ENCODE measurements at places on chromosomes 13 and 19.

DNA sequence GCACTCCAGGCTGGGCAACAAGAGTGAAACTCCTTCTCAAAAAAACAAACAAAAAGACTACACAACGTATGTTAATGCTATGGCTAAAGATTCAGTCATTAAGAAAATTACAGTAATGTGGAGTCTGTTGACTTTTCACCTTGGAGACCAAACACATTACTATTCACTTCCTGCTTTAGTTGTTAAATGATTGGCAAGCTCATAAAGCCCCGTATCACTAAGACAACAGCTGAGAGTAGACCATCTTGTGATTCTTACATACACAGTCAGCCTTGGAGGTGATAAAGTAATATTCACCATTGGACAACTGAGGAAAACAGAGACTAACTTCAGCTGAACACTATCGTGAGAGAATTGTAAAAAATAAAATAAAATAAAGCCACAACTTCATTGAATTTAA, 86.5 kb downstream of the KCTD12 start:
- no peaks in the 10 kb centered on the region for H3K4me1 ChIP-seq
- no peaks in the 10 kb centered on the region for H3K36me3 ChIP-seq
- no peak overlapping the region for H3K27ac ChIP-seq
- H3K4me3 ChIP-seq = no peak overlapping the region
- H3K27me3 ChIP-seq = no peaks in the 10 kb centered on the region
- no peak for DNase-seq

- no peak overlapping the region for H3K27ac ChIP-seq
- H3K36me3 ChIP-seq = no peaks in the 10 kb centered on the region
- H3K4me1 ChIP-seq = peaks cover 12% of the 10 kb centered on the region
- no peaks in the 10 kb centered on the region for H3K27me3 ChIP-seq
These were observed 525.3 kb downstream of the DIAPH3 start for GRCh38 chr13:59638404-59638803.

DNA sequence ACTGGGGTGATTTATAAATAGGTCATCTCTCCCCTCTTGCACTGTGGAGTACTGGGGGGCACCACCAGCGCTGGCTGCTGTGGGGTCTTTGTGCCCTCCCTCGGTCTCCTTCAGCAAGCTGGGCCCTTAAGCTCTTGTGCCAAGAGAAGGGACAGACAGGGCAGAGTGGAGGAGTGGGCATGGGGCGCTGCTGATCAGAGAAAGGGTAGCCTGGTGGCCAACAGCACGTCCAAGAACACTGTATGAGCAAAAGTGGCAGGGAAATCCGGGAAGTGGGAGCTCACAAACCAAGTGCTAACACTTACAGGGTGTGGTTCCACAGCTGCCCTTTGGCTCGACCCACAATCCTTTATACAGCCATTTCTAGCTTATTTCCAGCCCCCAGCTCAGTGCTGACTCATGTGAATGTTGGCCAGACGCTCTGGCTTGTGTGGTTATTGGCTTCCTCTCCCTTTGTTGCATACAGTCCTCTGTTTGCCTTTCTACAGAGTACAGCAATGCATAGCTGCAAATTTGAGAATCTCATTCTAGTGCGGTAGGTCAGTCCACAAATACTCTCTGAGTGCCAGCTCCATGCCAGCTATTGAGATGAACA, 298.8 kb downstream of the SHISA2 start:
- no peaks in the 10 kb centered on the region for H3K4me1 ChIP-seq
- peaks cover 30% of the 10 kb centered on the region for H3K27me3 ChIP-seq
- H3K27ac ChIP-seq = no peak overlapping the region
- H3K36me3 ChIP-seq = no peaks in the 10 kb centered on the region
- no peak for DNase-seq

- H3K27ac ChIP-seq = no peak overlapping the region
- no peaks in the 10 kb centered on the region for H3K27me3 ChIP-seq
- H3K4me3 ChIP-seq = no peak overlapping the region
- no peak for DNase-seq
These were observed 58.4 kb downstream of the PEPD start for GRCh38 chr19:33463199-33463598.

- H3K36me3 ChIP-seq = peaks cover 40% of the 10 kb centered on the region
- H3K4me3 ChIP-seq = no peak overlapping the region
These were observed 23.2 kb downstream of the ANKRD27 start for GRCh38 chr19:32651729-32652140.
